RPMI7951 (cell line): ENCODE measurements at places on chromosomes 3 and 15. TPM values are rescaled to one million over a fixed set of nuclear protein-coding genes. Genes with fewer than 3 reads are reported as not detected.

GPR62 gene
- not detected in 2 replicates for total RNA-seq

- peak; percentile 48 for DNase-seq
These were observed 31.0 kb downstream of the MITF start for GRCh38 chr3:69770219-69770618.

DNA sequence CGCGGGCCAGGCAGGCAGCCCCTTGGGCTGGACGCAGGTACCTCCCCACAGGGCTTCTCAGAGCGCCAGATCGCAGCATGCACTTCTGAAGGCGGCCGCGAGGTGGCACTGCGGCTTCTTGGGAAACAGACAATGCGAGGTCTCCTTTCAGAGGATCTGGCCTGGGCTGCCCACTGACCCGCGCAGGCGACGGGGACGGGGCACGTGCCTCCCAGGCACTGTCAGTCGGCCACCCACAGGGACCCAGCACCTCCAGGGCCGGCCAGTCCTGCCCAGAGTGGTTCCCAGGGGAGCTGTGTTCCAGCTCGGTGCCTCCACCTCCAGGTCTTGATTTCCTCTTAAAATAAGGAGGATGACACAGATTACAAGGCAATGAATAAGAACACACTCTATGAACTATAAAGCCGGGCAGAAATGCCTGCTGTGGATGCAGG, 24.4 kb upstream of the TXNRD3 start:
- DNase-seq = peak; percentile 72

DNA sequence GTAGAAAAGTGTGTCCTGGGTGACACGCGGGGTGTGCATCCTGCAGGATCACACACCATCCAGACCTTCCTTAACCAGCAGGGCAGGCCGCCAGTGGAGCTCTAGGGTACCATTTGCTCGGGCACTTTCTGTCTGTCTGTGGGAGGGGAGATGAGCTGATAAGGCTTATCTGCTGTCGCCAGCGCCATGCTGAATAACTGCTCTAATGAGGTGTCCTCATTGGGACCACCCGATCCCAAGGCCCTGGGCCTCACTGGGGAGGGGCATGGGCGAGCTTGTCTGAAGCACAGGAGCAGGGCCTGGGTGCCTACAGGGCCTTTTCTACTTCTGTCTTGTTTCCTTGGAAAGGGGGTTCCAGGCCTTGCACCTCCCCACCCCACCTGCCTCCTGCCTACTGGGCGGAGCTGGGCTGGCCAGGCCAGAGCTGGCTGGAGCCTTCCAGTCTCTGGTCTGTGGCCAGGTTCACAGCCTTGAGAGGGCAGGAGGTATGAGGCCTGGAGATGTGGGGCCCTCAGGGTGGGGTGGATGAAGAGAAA, 2.5 kb upstream of the GATA2 start:
- DNase-seq = no peak
